ENCODE measurements at places on chromosomes 5 and 9.

GRCh38 chr5:132850066-132850465 lies 16.2 kb downstream of the GDF9 start:
- no peaks in the 10 kb centered on the region for H3K4me1 ChIP-seq
- no peak overlapping the region for H3K4me3 ChIP-seq
- no peaks in the 10 kb centered on the region for H3K27me3 ChIP-seq
- no peaks in the 10 kb centered on the region for H3K36me3 ChIP-seq
- H3K27ac ChIP-seq = no peak overlapping the region
- DNase-seq = no peak

DNA sequence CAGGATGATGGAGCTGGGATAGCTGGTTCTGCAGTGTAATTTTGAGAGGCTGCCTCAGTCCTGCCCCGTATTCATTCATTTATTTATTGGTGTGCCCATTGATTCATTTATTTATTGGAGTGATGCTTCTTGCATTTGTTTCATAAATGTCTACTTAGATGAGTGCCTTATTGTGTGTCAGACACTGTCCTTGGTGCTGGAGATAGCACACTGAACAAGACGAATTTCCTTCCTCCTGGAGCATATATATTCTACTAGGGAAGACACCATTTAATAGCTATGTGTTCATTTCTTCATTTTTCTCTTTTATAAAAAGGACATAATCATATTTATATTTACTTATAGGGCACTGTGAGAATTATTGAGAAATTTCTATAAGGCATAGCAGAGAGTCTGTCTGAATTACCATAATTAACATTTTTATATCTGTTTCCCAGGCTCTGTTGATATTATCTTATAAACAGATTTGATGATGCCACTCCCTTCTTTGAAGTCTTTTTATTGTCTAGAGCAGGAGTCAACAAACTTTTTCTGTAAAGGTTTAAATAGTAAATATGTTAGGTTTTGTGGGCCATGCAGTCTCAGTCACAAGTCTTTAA lies 433.9 kb upstream of the ZNF608 start:
- no peak overlapping the region for H3K27ac ChIP-seq
- no peaks in the 10 kb centered on the region for H3K36me3 ChIP-seq
- H3K4me1 ChIP-seq = no peaks in the 10 kb centered on the region
- no peak overlapping the region for H3K4me3 ChIP-seq
- DNase-seq = no peak
- H3K27me3 ChIP-seq = no peaks in the 10 kb centered on the region

GRCh38 chr5:39262981-39263380 lies 43.6 kb upstream of the FYB1 start:
- DNase-seq = no peak
- H3K27ac ChIP-seq = no peak overlapping the region
- no peaks in the 10 kb centered on the region for H3K4me1 ChIP-seq
- no peaks in the 10 kb centered on the region for H3K27me3 ChIP-seq

- H3K27ac ChIP-seq = no peak overlapping the region
- no peaks in the 10 kb centered on the region for H3K4me1 ChIP-seq
- H3K4me3 ChIP-seq = no peak overlapping the region
- no peaks in the 10 kb centered on the region for H3K36me3 ChIP-seq
- DNase-seq = no peak
- no peaks in the 10 kb centered on the region for H3K27me3 ChIP-seq
Measured at GRCh38 chr5:14572385-14572784, 9.2 kb upstream of the OTULINL start.

DNA sequence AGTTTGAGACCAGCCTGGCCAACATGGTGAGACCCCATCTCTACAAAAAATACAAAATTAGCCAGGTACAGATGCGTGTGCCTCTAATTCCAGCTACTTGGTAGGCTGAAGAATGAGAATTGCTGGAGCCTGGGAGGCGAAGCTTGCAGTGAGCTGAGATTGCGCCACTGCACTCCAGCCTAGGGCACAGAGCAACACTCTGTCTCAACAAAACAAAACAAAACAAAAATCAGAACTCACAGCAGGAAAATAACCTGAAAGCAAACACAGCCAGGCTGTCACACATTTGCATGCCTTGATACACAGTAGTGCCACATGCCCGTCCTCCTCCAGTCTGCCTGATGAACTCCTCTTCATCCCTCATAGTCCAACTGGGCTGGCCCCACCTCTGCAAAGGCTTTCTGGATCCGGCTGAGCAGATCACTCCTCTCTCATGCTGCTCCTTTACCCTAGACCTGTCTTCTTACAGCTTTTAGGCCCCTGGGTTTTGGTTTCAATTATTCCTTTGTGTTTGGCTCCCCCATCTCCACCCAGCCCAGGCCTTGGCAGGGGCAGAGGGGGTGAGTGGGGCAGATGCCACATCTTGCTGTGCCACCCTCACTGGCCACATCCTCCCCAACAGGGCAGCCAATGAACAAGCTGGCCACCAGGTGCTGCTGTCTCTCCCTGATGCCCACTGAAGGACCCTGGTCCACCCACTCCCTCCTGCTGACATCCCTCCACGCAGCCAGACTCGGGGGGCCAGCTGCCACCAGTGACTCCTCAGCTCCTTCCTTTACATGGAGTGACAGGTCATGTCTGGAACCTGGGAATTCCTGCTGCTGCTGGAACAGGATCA lies 62.0 kb upstream of the GGTA1 start:
- DNase-seq = no peak
- H3K36me3 ChIP-seq = no peaks in the 10 kb centered on the region

DNA sequence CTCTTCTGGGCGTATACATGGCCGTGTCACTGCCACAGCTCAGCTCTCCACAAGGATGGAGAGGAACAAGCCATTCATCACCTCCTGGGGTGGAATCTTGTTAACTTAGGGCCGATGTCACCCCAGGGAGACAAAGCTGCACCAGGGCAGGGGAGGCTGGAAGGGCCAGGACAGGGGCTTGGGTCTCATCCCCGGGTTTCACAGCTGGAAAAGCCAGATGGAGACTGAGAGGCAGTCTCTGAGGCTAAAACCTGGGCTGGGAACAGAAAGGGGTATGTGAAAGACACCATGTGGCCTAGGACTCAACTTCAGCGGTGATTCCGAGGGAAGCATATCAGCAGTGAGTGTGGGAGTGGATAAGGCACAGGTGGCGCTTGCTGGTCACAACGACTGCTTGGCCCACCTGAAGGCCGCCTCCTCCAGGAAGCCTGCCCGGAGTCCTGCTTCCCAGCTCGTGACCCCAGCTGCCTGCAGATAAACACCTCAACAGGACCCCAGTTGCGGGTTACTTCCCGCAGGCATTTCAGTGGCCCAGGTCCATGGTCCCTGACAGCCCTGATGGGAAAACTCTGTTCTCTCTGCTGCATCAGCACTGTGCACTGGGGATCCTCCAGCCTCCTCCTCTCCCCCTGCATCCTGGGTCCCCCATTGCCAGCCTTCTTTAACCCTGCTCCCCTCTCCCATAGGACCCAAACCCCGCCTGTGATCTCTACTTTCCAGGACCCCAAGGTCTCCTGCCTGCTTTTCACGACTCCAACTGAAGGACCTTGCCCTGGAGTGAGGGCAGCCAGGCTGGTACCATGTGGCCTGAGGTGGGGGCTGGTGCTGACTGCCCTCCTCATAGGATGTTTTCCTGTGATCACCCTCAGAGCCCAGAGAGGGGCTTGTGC lies 51.7 kb upstream of the FCN1 start:
- H3K4me1 ChIP-seq = no peaks in the 10 kb centered on the region
- no peak overlapping the region for H3K27ac ChIP-seq
- peaks cover 2% of the 10 kb centered on the region for H3K27me3 ChIP-seq
- no peak for DNase-seq
- H3K36me3 ChIP-seq = no peaks in the 10 kb centered on the region

GRCh38 chr9:75149841-75150241 lies 61.5 kb downstream of the OSTF1 start:
- no peaks in the 10 kb centered on the region for H3K27me3 ChIP-seq
- DNase-seq = no peak
- no peak overlapping the region for H3K27ac ChIP-seq
- H3K36me3 ChIP-seq = peaks cover 4% of the 10 kb centered on the region
- no peak overlapping the region for H3K4me3 ChIP-seq
- H3K4me1 ChIP-seq = peaks cover 21% of the 10 kb centered on the region

- H3K4me3 ChIP-seq = no peak overlapping the region
- H3K27ac ChIP-seq = no peak overlapping the region
- no peak for DNase-seq
Measured at GRCh38 chr5:10892147-10892910, 131.3 kb upstream of the DAP start.

- H3K4me1 ChIP-seq = no peaks in the 10 kb centered on the region
- H3K36me3 ChIP-seq = no peaks in the 10 kb centered on the region
- no peaks in the 10 kb centered on the region for H3K27me3 ChIP-seq
Measured at GRCh38 chr9:79952401-79952800, 380.6 kb downstream of the TLE4 start.

DNA sequence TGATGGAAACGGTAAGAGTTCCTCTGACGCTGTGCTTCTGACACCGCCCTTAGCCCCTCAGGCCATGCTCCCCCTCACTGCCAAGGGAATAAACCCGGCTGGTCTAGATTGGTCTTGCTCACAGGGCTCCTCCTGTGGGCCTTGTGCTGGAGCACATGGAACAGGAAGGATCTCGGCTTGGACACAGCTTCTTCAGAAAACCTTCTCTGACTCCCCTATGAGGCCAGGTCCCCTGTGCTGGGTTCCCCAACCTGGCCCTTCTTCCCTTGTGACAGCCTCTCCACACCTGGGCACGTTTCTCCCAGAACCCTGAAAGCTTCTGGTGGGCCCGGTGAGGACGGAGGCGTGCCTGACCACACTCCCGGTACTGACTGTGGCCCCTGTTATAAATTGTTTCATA lies 8.2 kb downstream of the SPATA31E1 start:
- no peak overlapping the region for H3K27ac ChIP-seq
- H3K4me1 ChIP-seq = no peaks in the 10 kb centered on the region
- H3K36me3 ChIP-seq = no peaks in the 10 kb centered on the region
- H3K4me3 ChIP-seq = no peak overlapping the region
- H3K27me3 ChIP-seq = no peaks in the 10 kb centered on the region
- no peak for DNase-seq

GRCh38 chr5:116939641-116940040 lies 365.0 kb upstream of the SEMA6A start:
- DNase-seq = no peak
- no peaks in the 10 kb centered on the region for H3K36me3 ChIP-seq
- H3K4me3 ChIP-seq = no peak overlapping the region
- H3K27ac ChIP-seq = no peak overlapping the region
- no peaks in the 10 kb centered on the region for H3K27me3 ChIP-seq

GRCh38 chr5:78813906-78814530 lies 165.4 kb upstream of the LHFPL2 start:
- no peak overlapping the region for H3K4me3 ChIP-seq
- H3K36me3 ChIP-seq = peaks cover 3% of the 10 kb centered on the region
- H3K4me1 ChIP-seq = no peaks in the 10 kb centered on the region
- no peak overlapping the region for H3K27ac ChIP-seq
- no peak for DNase-seq

- no peaks in the 10 kb centered on the region for H3K27me3 ChIP-seq
- DNase-seq = no peak
- H3K36me3 ChIP-seq = no peaks in the 10 kb centered on the region
- no peak overlapping the region for H3K4me3 ChIP-seq
- H3K4me1 ChIP-seq = no peaks in the 10 kb centered on the region
Measured at GRCh38 chr9:110536822-110537221, 42.7 kb downstream of the SVEP1 start.

- no peaks in the 10 kb centered on the region for H3K27me3 ChIP-seq
- no peaks in the 10 kb centered on the region for H3K36me3 ChIP-seq
- no peaks in the 10 kb centered on the region for H3K4me1 ChIP-seq
- no peak overlapping the region for H3K4me3 ChIP-seq
- no peak for DNase-seq
Measured at GRCh38 chr5:13865312-13865711, 79.2 kb downstream of the DNAH5 start.

- no peak overlapping the region for H3K4me3 ChIP-seq
- H3K36me3 ChIP-seq = no peaks in the 10 kb centered on the region
Measured at GRCh38 chr5:6188344-6188743, 190.0 kb downstream of the MED10 start.

- H3K4me3 ChIP-seq = no peak overlapping the region
- peaks cover 51% of the 10 kb centered on the region for H3K27me3 ChIP-seq
- no peak for DNase-seq
- H3K27ac ChIP-seq = no peak overlapping the region
- H3K36me3 ChIP-seq = no peaks in the 10 kb centered on the region
Measured at GRCh38 chr9:89609426-89610006, 4.7 kb downstream of the GADD45G start.

DNA sequence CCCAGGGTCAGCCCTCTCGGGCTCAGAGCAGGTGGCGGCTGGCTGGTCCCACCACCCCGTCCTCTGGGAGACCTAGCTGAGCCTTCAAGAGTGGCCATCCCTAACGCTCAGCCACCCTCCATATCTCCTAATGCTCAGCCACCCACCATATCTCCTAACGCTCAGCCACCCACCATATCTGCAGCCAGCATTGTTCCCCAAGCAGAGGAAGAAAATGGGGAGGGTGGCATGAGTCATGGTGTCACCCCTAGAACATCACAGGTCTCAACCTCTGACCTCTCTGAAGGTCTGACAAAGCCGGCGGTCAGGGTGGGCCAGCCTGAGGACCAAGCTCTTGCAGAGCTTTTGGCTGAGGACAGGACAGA lies 14.7 kb downstream of the LHX3 start:
- H3K4me3 ChIP-seq = no peak overlapping the region
- H3K27ac ChIP-seq = no peak overlapping the region
- H3K27me3 ChIP-seq = peaks cover 57% of the 10 kb centered on the region
- H3K36me3 ChIP-seq = no peaks in the 10 kb centered on the region

GRCh38 chr5:125484272-125484741 lies 737.9 kb upstream of the ZNF608 start:
- DNase-seq = no peak
- peak overlapping the region; percentile 8 for H3K27ac ChIP-seq
- H3K36me3 ChIP-seq = no peaks in the 10 kb centered on the region
- H3K27me3 ChIP-seq = no peaks in the 10 kb centered on the region
- no peaks in the 10 kb centered on the region for H3K4me1 ChIP-seq

- no peaks in the 10 kb centered on the region for H3K27me3 ChIP-seq
Measured at GRCh38 chr9:14083366-14083765, 230.6 kb downstream of the NFIB start.

- DNase-seq = no peak
- no peaks in the 10 kb centered on the region for H3K4me1 ChIP-seq
- H3K27ac ChIP-seq = no peak overlapping the region
- H3K36me3 ChIP-seq = no peaks in the 10 kb centered on the region
- H3K4me3 ChIP-seq = no peak overlapping the region
Measured at GRCh38 chr5:73793911-73794310, 167.9 kb downstream of the ARHGEF28 start.

DNA sequence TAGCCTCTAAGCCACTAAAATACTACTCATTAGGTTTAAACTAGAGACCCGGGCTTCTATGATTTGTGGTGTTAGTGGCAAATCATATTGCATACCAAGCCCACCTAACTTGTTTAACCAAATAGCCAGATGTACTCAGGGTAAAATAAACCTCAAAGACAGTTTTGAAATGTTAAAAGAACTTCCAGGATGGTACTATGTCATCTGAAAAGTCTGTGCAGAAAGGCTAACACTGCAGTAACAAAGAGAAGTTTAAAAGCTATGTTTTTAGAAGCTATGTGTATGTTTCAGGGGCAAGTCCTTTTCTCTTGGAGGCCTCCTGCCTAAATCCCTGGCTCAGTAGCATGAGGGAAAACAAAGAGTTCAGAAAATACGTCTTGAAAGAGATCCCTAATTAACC lies 84.9 kb upstream of the IL7R start:
- H3K4me1 ChIP-seq = no peaks in the 10 kb centered on the region
- H3K36me3 ChIP-seq = no peaks in the 10 kb centered on the region
- no peak for DNase-seq
- no peak overlapping the region for H3K27ac ChIP-seq
- no peak overlapping the region for H3K4me3 ChIP-seq
- H3K27me3 ChIP-seq = no peaks in the 10 kb centered on the region
